CD4-positive, alpha-beta T cell (primary cell): ENCODE measurements at places on chromosomes 2 and 18. TPM values are rescaled to one million over a fixed set of nuclear protein-coding genes. Genes with fewer than 3 reads are reported as not detected.

DNA sequence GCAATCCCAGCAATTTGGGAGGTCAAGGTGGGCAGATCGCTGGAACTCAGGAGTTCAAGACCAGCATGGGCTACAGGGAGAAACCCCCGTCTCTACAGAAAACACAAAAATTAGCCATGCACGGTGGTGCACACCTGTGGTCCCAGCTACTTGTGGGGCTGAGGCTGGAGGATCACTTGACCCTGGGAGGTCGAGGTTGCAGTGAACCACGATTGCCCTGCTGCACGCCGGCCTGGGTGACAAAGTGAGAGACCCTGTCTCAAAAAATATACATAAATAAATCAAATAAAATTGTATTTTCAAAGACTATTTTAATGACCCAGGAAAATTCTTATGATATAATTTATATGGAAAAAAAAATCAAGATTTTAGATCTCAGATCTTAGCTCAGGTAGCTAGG is 191.5 kb downstream of the ZFP36L2 start:
- no peak for DNase-seq

GRCh38 chr2:122927197-122927596 is 1097.9 kb upstream of the CNTNAP5 start:
- no peak for DNase-seq

DNA sequence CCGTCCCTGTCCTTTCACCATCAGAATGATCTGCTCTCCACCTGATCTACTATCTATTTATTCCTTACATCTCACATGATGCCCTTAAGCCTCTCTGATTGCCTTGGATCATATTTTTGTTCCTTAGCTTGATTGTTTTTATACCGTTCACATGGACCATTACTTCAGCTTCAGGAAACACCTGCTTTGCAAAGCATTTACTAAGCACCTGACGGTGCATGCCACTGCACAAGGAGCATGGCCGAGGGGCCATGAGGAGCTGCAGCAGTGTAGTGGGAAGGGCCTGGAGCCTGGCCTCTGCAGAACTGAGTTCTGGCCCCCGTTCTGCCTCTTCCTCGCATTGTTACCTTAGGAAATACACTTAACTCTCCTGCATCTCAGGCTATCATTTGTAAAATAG is 124.1 kb upstream of the NDUFV2 start:
- DNase-seq, result no peak

DNA sequence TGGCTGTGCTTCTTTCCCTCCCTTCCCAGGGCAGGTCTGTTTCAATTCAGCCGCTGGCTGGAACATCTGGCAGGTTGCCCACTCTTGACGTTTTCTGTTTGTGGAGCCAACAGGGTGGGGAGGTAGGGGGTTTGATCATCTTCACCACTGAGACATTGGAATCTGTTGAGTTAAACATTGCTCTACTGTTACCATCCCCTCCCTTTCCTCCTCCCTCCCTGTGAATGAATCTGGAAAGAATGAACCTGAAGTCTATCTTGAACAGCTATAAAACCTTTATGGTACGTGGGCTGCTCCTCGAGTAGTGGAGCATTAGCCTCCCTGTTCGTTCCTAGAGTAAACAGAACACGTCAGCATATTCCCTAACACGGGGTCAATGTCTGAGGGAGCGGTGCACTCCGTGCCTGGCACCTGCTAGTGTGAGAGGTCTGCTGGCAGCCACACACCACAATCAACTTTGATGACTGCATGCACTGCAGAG is 249.9 kb upstream of the RBBP8 start:
- no peak for DNase-seq

GRCh38 chr2:222960126-222960525 is 91.9 kb upstream of the KCNE4 start:
- DNase-seq, result no peak

Gene PTPRN
- total RNA-seq, result not detected

Gene KIF1A
- not detected for total RNA-seq
